ENCODE measurements at places on chromosomes 3 and 15.

- no peak for DNase-seq
These were observed 283.1 kb downstream of the FGF12 start for GRCh38 chr3:192444096-192444790.

- no peak for DNase-seq
These were observed 316.2 kb downstream of the PTPRG start for GRCh38 chr3:61877359-61878138.

DNA sequence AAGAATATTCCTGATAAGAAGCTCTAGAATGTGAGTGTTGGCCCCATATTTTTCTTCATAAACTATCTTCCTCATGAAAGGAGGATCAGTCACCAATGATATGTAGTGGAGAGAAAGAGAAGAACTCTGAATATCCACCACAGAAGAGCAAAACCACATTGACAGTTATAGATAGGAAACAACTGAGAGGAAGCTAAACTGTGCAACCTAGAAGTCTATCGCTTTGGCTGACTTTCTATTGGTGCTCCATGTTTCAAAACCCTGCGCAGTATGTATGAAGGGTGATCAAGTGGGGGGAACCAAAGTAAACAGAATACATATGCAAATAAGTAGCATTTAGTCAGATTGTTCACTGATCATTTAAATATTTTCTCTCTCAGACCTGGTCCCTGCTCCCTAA is 41.0 kb upstream of the ZNF280D start:
- DNase-seq = no peak

DNA sequence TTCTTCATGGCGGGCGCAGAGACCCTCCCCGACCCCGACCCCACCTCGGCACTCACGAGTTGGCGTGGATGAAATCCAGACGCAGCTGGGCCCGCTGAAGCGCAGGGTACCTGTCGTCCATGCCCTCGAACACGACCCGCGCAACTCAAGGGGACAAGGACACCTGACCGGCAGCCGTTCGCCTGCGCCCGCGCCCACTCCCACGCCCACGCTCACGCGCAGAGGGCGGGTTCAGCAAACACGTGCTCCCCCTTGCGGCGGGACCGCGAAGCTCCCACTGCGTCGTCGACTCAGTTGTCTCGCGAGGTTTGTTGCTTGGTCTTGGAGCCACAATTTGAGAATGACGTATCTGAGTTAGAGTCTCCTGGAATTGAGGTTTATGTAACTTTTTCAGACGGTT is at the start of gene MORC1:
TSS of gene MORC1 (minus strand) at position 196 of the 400 bp plus-strand sequence. CDS start at position 121, 75 bp downstream.
- DNase-seq = no peak

DNA sequence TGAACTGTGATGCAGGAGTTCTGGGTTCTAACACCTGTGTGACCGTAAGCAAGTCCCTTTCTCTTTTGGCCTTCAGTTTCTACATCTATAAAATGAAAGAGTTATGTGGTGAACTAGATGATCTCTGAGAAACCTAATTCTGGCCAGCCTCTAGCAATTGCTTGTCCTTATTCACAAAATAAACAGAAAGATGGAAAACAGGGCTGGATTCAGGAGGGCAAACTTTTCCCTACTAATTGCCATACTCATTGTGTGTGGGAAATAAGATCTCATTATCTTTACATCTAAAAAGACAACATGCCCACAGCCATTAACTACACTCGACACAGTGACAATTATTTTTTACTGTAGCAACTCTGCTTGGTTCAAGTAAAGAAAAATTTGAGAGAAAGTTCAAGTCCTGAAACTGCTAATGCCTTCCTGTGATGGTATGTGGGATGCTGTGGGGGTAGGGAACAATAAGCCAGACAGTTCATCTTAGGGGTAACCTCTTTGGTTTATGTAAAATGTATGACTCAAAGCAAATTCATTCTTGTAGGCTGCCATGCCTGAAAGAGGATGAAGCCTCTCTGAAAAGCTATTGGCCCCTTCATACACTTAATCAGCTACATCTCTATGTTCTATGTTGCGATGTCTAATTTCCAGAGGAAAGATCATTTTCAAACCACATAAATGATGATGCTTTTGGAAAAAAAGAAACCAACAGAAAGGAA is 177.6 kb upstream of the BCL6 start:
- no peak for DNase-seq

- DNase-seq = no peak
These were observed 30.1 kb downstream of the GREM1 start for GRCh38 chr15:32747921-32748342.

DNA sequence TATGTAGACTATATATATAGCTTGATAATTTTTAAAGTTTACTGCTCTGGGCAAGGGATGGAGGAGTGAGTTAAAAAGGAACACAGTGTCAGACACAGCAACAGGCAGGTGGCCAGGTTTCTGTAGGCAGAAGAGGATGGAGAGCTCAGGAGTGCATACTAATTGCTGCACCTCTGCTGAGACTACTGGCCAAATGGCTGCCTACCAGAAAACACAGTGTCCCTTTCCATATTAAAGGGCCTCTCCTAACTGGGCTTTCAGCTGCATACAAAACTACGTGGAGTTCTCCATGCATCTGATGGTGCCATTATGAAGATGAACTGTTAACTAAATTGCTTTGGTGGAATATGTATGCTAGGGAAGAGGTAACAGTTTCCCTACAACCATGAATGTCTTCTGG is 1.8 kb downstream of the ATP13A4 start:
- no peak for DNase-seq

GRCh38 chr15:74502301-74502700 is 38.7 kb upstream of the ARID3B start:
- DNase-seq = no peak

DNA sequence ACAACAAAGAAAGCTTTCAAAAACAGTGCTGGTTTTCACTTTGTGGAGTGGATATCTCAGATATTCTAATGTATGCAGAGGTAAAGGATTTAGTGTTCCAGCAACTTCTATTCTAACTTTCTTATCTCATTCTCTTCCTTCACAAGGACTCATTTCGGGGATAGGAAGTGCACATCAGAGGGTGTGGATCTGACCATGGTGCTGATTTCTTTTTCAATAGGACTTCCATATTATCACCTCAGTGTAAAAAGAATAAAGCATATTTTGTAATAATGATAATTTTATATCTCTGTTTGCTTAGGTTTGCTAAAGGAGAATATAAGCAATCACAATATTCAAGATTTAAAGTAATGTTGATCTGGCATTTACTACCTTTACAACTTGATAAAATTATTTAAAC is 12.5 kb upstream of the CADM2 start:
- no peak for DNase-seq

GRCh38 chr3:69239063-69239462 is 116.7 kb upstream of the LMOD3 start:
- DNase-seq = no peak

GRCh38 chr3:103006526-103007183 is 571.8 kb downstream of the ZPLD1 start:
- no peak for DNase-seq

DNA sequence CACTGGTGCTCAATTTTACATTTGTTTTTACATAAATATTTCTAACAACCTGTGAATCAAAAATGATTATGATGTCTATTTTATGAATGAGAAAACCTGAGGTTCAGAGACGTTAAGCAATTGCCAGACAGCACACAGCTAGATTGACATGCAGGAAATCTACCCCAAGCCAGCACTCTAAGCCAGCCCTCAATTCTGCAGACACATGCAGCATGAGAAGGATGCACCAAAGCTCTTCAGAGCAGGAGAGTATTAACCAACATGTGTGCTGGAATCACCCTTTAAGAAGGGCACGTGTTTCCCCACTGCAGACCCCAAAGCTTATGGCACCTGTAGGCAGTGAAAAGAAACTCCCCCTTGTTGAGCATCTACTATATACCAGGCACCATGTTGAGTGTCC is 126.1 kb upstream of the ARHGEF3 start:
- no peak for DNase-seq

DNA sequence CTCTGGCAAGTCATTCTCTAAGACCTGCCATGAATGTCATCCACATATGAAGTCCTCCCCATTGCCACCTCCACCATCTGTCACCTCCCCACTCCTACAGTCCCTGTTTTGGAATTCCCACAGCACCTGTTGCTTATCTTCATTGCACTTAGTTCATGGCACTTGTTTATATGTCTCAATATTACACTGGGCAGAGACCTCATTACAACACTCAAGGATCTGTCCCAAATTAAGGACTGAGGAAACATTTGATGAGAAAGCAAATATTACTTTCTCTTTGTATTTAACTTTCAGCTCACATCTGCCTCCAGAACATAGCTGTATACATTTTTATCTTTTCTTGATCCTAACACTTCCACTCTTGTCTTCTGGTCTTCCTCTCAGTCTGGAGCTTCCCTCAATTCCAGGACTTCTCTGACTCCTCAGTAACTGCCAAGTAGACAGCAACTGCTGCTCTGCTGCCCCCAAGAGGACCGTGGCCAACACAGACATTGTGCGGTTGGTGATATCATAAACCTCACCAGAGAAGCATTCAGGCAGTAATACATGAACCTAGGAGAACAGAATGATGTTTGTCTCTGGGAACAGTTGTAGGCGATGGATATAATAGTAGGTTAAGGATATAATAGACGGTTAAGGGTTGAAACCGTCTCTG is 45.0 kb upstream of the FGF12 start:
- DNase-seq = no peak

DNA sequence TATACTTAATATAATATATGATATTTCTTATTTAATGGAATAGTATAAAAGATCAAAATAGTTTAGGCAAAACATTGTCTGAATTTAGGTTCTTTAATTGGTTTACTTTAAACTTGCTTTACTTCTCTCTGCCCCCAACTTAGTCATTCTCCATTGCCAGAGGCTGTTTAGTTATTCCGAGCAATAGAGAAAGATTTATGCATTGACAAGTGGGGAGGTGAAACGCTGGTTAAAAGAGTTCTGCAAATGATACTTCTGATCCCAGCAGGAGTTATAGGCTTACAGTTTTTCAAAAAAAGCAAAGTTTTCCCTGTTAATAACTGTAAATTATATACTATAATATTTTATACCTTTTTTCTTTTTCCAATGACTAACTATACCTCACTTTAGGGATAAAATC is 145.4 kb downstream of the EPHA3 start:
- DNase-seq = no peak

DNA sequence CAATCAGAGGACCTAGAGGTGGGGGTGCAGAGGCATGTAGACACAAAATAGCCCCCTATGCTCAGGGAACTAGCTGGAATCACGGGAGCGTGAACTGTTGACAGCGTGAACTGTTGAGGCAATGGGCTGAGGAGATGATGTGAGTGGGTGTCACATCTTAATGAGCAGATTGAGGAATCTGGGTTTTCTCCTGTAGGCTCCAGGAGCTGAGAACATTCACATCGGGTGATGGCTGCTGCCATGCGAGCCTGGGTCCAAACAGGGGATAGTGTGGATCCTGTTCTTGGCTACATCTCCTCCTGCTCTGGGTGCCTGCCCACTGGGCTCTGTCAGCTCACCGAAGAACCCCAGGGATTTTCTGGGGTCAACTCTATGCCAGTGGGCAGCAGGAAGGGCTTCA is 2.1 kb downstream of the LARP6 start:
- DNase-seq = no peak

DNA sequence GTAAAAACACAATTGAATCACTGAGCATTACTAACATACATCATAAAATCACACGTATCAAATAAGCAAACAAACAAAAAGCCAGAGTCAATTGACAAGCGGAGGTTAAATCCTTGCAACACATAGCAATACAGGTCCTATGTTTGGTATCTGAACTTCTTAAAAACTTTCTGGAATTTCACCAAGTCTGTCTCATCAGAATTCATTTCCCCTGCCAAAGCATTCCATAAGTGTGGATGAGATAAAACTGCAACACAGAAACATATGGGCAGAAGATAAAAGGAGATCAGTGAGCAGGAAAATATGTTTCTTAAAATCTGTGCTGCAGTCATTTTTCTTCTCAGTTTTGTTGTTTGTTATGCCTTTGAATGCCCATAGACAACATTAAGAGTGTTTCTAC is 1155.5 kb downstream of the TBL1XR1 start:
- DNase-seq = no peak

DNA sequence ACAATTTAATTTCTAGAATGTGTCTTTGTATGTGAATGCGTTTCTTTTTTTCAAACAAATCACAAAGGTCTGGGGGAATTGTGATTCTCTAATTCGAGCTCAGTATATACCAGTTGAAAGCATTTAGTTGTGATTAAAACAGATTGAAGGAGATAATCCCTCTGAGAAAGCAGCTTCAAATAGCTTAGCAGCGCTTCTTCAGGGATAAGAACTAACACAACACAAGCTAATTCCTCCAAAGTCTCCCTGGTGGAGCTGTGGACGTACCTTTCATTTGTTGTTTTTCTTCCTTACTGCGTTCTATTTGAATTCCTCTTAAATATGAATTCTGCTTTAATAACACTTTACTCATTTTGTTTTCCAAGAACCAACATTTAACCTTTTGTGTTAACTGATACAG is 286.7 kb downstream of the ROBO2 start:
- no peak for DNase-seq

DNA sequence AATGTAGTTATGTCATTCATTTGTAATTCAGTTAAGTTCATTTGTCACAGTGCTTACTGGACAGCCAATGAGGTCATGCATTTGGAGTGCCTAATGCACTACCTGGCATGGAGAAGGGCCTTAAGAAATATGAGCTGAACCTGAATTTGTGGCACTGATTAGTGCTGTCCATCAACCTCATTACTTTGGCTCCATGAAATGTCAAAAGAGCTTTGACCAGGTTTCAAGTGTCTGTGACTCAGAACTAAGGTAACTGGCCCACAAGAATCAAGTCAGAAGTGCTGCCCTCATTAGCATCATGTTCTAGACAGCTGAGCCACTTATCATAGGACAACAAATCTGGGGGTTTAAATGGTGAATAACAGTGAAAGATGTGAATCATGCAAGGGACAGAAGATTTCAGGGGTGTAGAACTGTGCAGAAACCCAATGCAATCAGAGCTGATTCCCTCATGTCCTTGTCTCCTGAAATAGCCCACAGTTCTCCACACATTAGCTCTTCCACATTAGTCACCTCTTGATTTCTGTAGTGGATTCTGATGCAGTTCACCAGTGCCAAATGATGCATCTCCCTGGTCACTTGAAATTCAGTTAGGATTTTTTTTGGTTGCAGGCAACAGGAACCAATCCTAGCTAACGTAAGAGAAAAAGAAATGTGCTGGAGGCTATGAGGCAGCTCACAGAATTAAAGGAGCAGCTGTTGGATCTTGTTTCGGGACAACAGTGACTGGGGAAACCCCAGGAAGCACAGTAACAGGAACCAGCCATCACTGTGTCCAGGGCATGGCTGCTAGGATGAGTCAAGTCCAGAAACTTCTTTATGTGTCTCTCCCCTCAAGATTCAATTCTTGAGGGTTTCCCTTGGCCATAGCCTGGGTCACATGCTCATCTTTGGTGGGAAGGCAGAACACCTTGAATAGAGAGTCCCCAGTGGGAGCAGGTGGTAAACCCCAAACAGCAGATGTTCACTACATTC is 38.7 kb downstream of the CHST2 start:
- no peak for DNase-seq

- no peak for DNase-seq
These were observed 49.3 kb downstream of the ADAMTS9 start for GRCh38 chr3:64638511-64638910.

GRCh38 chr3:183818706-183819624 is 6.4 kb downstream of the MAP6D1 start:
- DNase-seq = no peak

All from activated T-cell treated with anti-CD3 and anti-CD28 coated beads, Interleukin-2, amount 50 U/mL, for 4 hours (primary cell).